EH (cell line): ENCODE measurements at places on chromosomes 7 and 10.

GRCh38 chr7:75854233-75854632, 24.6 kb upstream of the RHBDD2 start:
- peak; percentile 74 for DNase-seq

- no peak for DNase-seq
Measured at GRCh38 chr10:118816471-118817168, 61.9 kb upstream of the CACUL1 start.

GRCh38 chr7:27362026-27362425, 119.4 kb downstream of the EVX1 start:
- DNase-seq: no peak

- DNase-seq: peak; percentile 39
Measured at GRCh38 chr10:110992006-110992800, 72.8 kb downstream of the SHOC2 start.

DNA sequence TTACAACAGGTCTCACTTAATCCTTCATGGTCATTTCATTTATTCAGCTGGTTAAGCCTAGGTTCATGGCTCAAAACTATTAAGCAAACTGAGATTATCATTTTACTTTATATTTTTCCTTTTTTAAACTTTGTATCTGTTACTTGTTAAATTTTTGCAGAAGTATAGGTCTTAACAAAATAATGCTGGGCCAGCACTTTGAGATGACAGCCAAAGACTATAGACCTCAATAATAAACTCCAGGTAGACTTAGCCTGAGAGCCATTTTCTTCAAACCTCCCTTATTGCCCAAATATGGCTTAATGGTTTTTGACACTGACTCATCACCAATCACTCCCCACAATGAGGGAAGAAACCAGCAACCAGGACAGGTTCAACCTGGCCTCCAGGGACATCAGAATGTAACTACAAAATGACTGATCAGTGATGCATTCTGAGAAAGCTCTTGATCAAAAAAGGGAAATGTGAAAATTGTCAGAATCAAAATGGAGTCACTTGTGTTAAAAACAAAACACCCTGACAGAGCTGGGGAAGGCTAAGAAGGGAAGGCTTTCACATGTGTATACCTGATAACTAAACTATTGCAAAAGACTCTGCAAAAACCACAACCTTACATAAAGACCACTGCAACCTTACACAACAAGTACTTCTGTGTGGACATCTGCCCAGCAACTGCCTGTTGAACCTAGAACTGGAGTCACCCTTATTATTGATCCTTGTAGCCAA, 2.1 kb upstream of the CCDC126 start:
- no peak for DNase-seq

GRCh38 chr10:7410301-7410861, 453 bp downstream of the SFMBT2 start:
- peak; percentile 5 for DNase-seq

DNA sequence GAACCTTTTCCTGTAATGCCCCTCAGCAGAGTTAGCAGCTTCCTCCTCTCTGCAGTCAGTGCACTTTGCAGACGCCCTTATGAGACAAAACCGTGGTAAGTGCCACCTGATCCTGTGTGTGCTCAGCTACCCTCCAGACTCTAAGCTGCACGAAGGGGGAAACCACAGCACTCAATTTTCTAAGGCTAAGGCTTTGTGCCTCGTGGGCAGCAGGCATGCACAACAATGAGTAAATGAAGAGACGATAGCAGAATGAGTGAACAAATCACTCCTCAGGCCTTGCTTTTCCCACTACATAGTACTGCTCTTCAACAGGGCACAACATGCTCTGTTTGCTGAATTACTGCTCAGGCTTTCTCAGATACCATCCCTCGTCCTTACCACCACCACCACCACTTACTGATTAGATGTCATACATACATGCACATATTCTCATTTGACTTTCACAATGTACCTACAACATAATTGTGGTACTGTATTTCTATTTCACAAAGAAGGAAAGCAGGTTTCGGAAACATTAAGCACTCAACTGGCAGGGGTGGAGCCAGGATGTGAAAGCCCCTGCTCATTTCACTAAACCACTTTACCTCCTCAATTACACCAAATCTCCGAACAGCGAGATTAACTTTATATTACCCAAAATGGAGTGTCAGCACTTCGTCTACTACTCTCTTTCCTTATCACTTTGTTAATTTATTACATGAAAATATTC, 85.4 kb downstream of the ICA1 start:
- DNase-seq: no peak

DNA sequence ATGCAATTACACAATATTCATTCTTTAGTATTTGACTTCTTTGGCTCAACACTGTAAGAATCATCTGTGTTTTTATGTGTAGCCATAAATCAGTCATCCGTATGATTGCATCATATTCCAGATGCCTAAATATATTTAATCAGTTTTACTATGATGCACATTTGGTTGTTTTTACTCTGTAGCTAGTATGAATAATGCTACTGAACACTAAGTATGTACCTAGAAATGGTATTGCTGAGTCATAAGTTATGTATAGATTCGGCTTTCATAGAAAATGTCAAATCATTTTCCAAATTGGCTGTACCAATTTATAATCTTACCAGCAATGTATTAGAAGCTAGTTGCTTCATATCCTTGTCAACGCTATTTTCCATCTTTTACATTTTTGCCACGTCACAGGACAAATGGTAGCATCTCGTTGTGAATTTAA, 197.3 kb upstream of the PLXNA4 start:
- peak; percentile 81 for DNase-seq

GRCh38 chr10:110993024-110993693, 73.8 kb downstream of the SHOC2 start:
- peak; percentile 81 for DNase-seq
